ENCODE measurements at places on chromosomes 3 and 15.

DNA sequence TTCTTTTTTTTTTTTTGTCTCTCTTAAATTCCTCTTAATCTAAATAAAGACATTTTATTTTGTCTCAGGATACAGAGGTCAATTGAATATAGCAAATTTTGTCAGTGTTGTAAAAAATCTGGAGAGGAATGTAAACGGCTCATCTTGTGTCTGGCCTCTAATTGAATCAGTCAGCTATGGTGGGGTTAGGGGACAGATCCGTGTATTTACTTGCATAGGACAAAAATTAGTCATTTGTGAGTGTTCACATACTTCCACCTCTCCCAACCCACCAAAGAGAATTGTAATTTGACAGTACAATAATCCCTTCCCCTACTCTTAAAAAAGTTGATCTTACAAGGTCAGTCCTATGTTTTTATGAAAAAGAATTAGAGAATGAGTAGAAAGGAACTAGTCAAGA is 18.3 kb downstream of the PPARG start:
- DNase-seq, result no peak

DNA sequence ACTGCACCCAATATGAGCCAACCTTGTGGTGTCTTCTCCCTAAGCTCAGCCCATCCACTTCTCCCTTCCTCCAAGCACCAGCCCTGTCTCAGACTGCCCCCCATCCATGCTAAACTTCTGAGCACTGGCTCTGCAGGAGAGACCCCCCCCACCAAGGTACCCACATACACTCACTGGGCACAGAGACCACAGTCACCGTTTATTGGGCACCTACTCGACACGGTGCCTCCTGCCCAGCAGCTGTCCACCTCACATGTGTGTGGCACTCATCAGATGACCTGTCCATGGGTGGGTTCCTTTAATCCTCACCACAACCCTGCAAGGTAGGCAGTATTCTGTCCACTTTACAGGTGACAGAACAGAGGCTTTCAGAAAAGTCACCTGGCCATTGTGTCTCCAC is 22.3 kb upstream of the SFMBT1 start:
- no peak for DNase-seq

DNA sequence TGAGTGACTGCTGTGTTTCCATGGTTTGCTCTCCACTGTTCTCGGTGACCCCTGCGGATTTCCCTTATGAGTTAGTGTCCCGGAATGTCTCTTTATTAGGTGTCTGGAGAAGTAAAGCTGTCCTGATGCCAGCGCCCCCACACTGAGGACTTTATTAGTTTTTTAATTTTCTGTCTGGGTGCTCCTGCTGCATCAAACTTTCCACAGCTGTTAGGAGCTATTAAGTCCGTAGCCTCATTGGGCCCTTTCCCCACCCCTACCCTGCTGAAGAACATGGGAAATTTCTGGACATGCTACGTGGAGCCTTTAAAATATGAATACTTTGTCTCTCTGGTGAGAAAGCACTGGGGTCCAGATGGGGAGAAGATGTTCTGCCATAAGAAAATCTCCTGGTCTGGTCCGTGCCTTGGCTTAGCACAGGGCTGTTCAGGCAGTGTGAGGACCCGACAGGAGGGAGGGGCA is 161.7 kb upstream of the HES1 start:
- no peak for DNase-seq

GRCh38 chr15:39582977-39583595 is 2.2 kb downstream of the THBS1 start:
- no peak for DNase-seq

- DNase-seq, result peak; percentile 98
Observed at GRCh38 chr3:151445273-151446001, 15.4 kb downstream of the IGSF10 start.

Data from AG09319 (cell line).